ENCODE measurements at places on chromosomes 7 and 10. TPM values are rescaled to one million over a fixed set of nuclear protein-coding genes. Genes with fewer than 3 reads are reported as not detected.

Gene BTBD16
- not detected for total RNA-seq

Gene MYPN
- not detected for total RNA-seq

Gene KCP
- 0.12 TPM for total RNA-seq

Gene DRGX
- total RNA-seq = not detected

Gene PPP1R17
- not detected for total RNA-seq

Gene LEP
- total RNA-seq = not detected

Gene VSIR
- total RNA-seq = 112 TPM

- no peak overlapping the region for H3K4me3 ChIP-seq
- H3K36me3 ChIP-seq = peaks cover 20% of the 10 kb centered on the region
- no peak overlapping the region for H3K27ac ChIP-seq
- peaks cover 6% of the 10 kb centered on the region for H3K4me1 ChIP-seq
- no peaks in the 10 kb centered on the region for H3K27me3 ChIP-seq
Observed at GRCh38 chr7:44114586-44115310, 8.6 kb downstream of the POLD2 start.

DNA sequence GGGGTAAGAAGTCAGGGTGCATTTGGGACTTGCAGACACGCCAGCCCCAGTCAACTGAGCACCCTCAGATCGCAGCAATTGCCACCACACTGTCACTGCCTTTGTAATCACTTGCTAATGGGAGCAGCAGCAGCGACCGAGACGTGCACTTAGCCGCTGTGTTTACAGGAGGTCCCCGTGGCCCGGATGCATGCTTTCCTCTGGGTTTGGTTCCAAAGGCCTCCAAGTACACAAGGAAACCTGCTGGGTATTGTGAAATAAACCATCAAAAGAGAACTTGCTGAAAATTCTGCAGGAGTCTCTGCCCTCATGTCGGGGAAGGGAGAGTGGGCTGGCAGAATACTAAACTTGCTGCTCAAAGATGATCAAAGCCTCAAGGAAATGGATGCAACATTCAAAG lies 341.7 kb downstream of the DNAJB6 start:
- H3K4me1 ChIP-seq = peaks cover 3% of the 10 kb centered on the region
- no peak for DNase-seq
- H3K27ac ChIP-seq = no peak overlapping the region
- H3K27me3 ChIP-seq = peaks cover 73% of the 10 kb centered on the region
- no peak overlapping the region for H3K4me3 ChIP-seq

GRCh38 chr7:108028111-108028510 lies 25.1 kb upstream of the LAMB1 start:
- H3K27ac ChIP-seq = no peak overlapping the region
- H3K4me1 ChIP-seq = no peaks in the 10 kb centered on the region
- DNase-seq = no peak
- H3K4me3 ChIP-seq = no peak overlapping the region
- H3K27me3 ChIP-seq = peaks cover 3% of the 10 kb centered on the region

GRCh38 chr10:127012769-127013152 lies 107.5 kb downstream of the DOCK1 start:
- no peak overlapping the region for H3K27ac ChIP-seq
- no peaks in the 10 kb centered on the region for H3K27me3 ChIP-seq
- no peak for DNase-seq

GRCh38 chr10:77513781-77514331 lies 123.8 kb downstream of the KCNMA1 start:
- H3K4me1 ChIP-seq = no peaks in the 10 kb centered on the region
- no peak overlapping the region for H3K27ac ChIP-seq

GRCh38 chr10:87635498-87636312 lies 24.0 kb upstream of the PAPSS2 start:
- no peak overlapping the region for H3K27ac ChIP-seq
- H3K4me3 ChIP-seq = no peak overlapping the region
- peak; percentile 76 for DNase-seq
- no peaks in the 10 kb centered on the region for H3K36me3 ChIP-seq

DNA sequence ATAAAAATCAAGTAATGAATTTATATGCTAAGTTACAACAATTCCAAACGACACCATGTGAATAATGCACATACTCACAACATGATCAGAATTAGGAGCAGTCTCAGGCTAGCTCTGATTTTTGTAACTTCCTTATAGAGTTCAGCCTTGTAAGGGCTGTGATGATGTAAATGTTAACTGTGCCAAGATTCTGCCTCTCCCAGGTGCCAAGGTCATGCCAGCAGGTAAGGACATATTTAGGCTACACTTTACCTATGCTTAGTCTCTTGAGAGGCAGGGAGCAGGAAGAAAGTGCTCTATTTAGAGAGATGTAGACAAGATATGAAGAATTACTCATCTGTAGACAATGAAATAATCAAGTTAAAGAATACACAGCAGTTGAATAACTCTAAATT lies 53.6 kb upstream of the AGR3 start:
- H3K27ac ChIP-seq = no peak overlapping the region
- peaks cover 51% of the 10 kb centered on the region for H3K4me1 ChIP-seq
- no peak overlapping the region for H3K4me3 ChIP-seq
- no peaks in the 10 kb centered on the region for H3K36me3 ChIP-seq

Data from activated CD4-positive, alpha-beta memory T cell treated with anti-CD3 and anti-CD28 coated beads for 36 hours (primary cell).